ENCODE measurements at places on chromosomes 7 and 10.

DNA sequence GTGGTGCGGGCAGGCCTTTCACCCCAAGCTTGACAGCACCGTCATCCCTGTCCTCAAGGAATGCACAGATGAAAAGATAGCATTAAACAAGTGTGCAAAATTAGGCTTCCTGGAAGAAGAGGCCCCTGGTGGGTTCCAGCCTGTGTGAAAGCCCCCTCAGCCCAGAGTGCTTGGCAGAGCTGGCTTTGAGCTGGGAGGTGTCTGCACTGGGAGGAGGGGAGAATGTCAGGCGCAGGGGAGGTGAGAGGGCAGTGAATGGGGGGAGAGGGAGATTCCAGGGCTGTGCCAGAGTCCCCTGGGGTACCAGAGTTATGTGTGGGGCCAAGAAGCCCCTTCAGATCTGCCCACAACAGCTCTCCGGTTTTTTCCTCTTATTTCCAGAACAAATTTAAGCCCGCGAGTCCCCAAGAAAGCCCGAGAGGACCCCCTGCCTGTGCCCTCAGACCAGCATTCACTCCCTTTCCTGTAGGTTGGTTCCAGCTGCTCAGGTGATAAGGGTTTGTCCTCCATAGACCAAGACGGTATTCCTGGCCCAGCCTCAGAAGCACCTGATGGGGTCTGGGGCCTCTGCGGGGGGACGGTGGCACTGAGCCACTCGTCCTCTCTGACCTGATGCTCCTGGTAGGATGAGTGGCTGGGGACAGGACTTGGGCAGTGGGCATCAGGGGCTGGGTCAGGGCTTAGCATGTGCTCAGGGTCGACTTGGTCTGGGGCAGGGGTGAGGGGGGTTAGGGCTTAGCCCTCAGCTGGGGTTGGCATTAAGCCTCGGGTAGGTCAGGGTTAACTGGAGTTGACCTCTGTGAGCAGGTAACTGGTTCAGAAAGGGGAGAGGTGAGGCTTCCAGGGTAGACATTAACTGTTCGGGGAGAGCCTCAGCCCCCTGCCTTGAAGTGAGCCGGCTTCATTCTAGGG lies 43.4 kb downstream of the ADCYAP1R1 start:
- no peak for DNase-seq

DNA sequence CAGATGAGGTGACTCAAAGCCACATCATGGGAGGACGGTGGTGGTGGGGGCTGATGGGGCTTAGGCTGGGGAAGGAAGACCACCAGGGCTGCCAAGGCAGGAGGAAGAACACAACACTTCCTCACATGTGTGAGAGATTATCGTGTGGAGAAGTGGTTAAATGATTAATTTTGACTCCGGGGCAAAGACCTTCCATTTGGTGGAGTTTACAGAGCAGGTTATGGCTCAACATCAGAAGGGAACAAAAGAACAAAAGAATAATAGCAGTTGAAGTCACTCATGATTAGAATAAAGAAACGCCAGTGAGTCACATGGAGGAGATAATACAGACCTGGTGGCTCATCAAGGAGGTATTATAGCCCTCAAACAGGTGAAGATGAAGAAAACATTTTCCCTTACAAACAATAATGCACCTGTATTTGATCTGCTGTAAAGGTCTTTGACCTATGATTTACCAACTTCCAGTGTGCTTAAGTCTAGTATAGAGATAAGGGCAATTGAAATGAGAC lies 170.1 kb downstream of the PKD1L1 start:
- no peak for DNase-seq

DNA sequence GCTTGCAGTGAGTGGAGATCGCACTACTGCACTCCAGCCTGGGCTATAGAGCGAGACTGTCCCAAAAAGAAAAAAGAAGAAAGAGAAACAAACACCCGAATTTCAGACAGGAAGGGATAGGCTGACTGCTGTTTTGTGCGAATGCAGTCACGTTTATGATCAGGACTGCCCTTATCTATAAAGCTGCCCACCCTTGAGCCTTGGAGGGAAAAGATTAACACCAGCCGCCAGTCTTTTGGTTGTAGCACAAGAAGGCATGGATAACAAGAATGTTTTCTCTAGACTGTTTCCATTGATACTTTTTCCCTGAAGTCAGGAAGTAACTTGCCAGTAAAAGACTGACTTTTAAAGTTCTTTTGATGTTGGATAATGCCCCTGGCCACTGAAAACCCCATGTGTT lies 314.0 kb downstream of the BICC1 start:
- no peak for DNase-seq

DNA sequence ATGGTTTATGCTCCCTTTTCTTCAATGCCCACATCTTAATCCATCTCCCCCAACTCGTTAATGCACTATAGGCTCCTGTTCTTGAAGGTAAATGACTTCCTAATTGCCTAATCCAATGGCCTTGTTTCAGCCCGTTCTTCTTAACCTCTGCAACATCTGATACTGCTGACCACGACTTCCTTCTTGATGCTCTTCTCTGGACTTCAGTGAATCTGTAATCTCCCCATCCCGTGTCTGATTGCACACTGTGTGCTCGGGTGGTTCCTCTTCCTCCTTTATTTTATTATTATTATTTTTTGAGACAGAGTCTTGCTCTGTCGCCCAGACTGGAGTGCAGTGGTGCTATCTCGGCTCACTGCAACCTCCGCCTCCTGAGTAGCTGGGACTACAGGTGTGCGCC lies 58.9 kb downstream of the HIPK2 start:
- no peak for DNase-seq

DNA sequence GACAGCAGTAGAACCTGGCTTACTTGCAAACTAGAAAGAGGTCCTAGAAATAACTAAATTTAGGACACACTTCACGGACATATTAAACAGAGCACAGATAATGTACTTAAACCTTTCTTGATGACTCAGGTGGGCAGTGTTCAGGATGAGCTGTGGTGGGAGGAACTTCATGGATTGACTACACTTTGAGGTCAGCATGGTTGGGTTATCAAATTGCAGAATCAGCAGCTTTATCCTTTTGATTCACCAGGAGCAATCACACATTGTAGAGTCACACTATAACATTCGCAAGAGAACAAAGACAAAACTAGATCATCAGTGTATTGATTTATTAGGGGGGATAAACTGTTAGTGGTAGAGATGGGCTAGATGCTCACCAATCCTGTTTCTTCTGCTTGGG lies 38.6 kb upstream of the AGK start:
- DNase-seq = no peak

DNA sequence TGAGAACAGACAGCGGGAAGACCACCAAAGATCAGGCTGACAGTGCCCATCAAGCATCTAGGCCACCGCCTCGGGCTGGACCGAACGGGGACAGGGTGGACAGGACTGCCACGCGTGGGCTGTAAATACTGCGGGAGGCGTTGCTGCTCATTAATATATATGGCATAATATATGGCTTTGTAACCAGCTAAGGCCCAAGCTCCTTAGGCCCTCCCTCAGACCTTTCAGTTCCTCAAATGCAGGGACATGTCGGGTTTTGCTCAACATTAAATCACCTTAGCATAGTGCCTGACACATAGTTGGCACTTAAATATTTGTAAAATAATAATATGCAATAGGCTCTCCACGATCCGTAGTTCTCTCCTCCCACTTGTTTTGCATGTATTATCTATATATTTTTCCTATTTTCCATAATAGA lies 402 bp upstream of the TMEM168 start:
- no peak for DNase-seq

GRCh38 chr10:6274040-6274439 lies 71.3 kb downstream of the PFKFB3 start:
- no peak for DNase-seq

- DNase-seq = no peak
These were observed 13.7 kb downstream of the RFC2 start for GRCh38 chr7:74240482-74240881.

DNA sequence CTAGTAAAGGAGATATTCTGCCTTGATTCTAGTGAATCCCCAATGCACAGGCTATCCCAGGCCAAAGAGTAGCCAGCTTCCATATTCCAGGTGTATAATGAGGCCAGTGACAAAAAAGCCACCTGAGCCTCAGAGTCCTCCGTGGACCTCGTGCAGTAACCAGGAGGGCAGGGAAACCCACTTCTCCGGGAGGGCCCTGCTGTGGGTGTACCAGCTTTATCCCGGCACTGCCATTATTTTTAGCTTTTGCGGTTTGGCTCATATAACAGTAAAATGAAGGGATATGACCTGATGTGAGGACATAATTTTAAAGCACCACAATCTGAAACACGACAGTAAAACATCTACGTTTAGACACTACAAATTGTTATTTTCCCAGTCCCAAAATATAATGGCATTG lies 109.0 kb downstream of the SVIL start:
- no peak for DNase-seq

GRCh38 chr7:47951374-47951773 lies 3.1 kb upstream of the PKD1L1 start:
- DNase-seq = no peak

DNA sequence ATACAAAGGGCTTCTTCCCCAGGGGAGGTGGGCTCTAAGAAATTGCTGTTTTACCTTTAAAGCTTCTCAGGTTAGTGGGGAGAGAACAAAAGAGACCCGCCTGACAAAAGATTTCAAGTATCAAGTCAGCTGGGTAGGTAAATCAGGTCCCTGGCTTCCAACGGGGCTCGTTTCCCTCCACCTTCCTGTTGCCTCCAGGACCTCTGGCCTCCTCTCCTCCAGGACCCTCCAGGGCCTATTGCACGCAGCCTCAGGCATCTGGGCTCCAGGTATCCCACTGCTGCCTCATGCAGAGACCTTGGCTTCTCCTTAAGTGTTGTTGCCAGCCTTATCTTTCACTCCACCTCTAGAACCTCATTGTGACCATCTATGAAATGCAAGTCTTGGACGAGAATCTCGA lies 2.9 kb downstream of the BNIP3 start:
- no peak for DNase-seq

- no peak for DNase-seq
These were observed 2.3 kb downstream of the GLRX3 start for GRCh38 chr10:130138479-130138866.

GRCh38 chr7:21675255-21675654 lies 132.4 kb downstream of the DNAH11 start:
- DNase-seq = no peak

GRCh38 chr7:29156907-29157452 lies 10.6 kb upstream of the CPVL start:
- DNase-seq = no peak

GRCh38 chr7:85685901-85686300 lies 499.0 kb upstream of the SEMA3D start:
- DNase-seq = no peak

GRCh38 chr7:101315336-101315735 lies 6.3 kb downstream of the IFT22 start:
- DNase-seq = no peak

- no peak for DNase-seq
These were observed 667.3 kb downstream of the PHTF2 start for GRCh38 chr7:78465894-78466293.

DNA sequence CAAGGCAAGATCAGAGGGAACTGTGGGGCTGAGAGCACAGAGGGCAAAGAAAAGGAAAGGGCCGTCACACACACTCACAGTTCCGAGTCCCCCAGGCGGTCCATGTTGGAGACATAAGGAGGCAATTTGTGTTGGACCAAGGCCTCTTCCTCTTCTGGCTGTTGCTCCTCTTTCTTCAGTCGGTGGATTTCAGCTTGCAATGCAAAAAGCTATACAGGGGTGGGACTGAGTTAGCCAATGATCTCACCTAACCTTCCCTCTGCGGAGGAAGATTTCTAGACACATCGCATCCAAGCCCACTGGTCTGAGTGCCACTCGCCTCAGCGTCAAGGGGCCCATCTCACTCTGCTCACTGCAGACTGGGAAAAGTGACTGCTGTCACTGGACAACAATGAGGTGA lies 5.5 kb downstream of the WDR91 start:
- DNase-seq = no peak

DNA sequence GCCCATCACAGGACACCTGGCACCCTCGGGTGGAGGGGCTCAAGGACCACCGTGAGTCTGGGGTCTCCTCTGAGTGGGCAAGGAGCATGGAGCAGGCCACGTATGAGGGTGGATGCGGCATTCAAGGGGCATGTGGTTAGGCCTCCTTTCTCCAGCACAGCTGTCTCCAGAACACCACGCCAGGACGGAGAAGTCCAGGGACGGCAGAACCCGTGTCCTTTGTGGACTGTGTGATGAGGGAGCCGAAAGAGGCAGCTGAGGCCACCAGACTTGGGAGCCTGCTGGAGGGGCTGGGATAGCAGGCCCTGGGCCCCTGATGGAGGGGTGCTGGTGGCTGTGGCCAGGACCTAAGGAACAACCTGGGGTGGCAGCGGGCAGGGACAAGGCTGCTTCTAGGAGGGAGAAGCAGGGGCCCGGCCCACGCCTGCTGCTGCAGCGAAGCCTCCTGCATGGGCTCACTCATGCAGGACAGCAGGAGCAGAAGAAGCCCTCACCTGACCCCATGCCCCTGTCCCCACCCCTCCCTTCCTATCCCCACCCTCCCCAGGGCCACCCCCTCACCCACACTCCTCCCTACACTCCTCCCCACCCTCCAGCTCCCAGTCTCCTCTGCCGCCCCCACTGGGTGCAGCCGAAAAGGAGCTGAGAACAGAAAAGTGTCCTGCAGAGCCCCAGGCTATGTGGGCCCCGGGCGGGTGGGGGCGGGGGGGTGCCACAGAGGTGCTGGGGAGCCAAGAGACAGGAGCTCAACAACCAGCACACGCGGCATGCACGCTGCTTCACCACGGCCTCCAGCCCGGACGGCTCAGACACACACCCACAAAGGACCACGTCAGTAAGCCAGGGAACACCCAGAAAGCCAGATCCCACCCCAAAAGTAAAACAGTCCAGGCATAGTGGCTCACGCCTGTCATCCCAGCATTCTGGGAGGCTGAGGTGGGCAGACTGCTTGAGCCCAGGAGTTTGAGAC lies 29.7 kb downstream of the ZFAND2A start:
- DNase-seq = no peak

GRCh38 chr7:95688931-95689495 lies 83.3 kb upstream of the DYNC1I1 start:
- DNase-seq = peak; percentile 34

GRCh38 chr7:75740846-75741497 lies 2.2 kb upstream of the HIP1 start:
- DNase-seq = no peak
